Activated CD8-positive, alpha-beta memory T cell treated with anti-CD3 and anti-CD28 coated beads for 1 hour (primary cell): ENCODE measurements at places on chromosomes 4 and X.

DNA sequence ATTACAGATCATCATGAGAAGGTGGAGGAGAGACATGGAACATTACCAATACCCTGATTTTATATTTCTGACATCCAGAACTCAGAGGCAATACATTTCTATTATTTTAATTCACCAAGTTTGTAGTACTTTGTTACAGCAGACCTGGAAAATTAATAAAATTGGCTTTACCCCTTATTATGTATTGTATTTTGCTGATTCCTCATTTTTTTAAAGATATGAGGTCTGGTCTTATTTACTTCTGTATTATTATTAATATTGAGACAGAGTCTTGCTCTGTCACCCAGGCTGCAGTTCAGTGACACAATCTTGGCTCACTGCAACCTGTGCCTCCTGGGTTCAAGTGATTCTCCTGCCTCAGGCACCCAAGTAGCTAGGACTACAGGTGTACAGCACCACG lies 357.3 kb upstream of the TECRL start:
- no peak for DNase-seq

GRCh38 chr4:83093060-83093640 lies 21.4 kb downstream of the PLAC8 start:
- no peak for DNase-seq

DNA sequence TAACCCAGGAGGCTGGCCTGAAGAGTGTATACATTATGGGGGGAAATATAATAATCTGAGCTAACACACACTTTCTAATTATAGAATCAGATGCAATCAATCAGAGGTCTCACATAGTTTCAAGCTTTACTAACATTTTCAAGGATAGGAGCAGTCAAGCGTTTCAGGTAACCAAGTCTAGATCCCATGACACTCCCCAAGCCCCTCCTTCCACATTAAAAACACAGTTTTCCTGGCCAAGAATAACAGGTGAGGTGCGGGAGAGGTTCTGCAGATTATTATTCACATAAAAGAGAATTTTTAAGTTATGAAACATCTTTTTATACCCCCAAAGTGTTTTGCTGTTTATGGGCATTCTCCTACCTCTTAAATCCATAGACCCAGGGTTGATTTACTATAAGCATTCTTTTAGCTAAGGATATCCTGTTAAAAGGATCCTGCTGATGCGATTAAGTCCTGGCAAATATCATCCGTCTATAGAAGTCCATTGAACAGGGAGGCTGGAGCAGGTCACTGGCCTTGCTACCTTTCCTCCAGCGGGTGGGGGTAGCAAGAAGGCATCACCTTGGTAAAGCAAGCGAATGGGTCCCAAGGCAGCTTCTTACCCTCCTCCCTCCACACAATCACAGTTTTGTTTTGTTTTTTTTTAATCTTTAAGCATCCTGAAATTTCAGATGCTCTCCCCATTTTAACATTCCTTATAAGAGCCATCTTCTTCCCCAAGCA lies 104.7 kb upstream of the GPM6A start:
- DNase-seq: no peak

DNA sequence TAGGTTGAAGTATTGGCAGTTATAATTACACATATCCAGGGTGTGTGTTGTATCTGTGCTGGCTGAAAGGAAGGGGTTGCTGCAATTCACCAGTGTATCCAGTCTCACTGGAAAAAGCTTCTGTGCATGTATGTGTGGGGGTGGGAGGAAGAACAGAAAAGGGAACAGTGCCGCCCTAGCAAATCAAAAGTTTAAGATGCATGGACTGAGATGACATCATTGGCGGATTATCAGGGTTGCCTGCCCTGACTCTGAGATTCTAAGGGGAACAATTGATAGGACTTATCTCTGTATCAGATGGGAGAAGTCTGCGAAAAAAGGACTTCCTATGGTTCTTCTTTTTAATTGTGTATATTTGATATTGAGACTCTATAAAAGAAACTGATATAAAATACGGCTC lies 3.5 kb downstream of the SLC25A43 start:
- DNase-seq: no peak

GRCh38 chrX:68694435-68695205 lies 47.2 kb downstream of the STARD8 start:
- no peak for DNase-seq

- no peak for DNase-seq
Measured at GRCh38 chr4:84547211-84547610, 35.7 kb upstream of the CDS1 start.
